ENCODE measurements at places on chromosomes 11 and 22.

- DNase-seq, result no peak
Observed at GRCh38 chr11:21653951-21654421, 538.9 kb upstream of the ANO5 start.

GRCh38 chr11:123718469-123718868 is 23.0 kb downstream of the ZNF202 start:
- no peak for DNase-seq

DNA sequence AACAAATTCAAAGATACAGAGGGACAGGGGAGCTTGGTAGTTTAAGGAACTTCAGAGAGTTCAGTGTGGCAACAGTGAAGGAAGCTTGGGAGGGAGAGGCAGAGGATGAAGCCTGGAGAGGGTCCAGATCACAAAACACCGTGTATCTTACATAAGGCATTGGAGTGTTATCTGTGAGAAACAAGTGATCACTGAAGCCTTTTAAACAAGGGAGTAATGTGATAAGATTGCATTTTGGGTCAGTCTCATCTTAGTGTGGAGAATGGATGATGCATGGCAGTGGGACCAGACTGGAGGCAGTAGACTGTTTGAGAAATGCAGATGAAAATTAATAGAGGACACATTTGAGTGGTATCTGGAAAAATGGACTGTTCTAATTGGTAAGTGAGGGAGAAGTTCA is 79.4 kb downstream of the EXT2 start:
- DNase-seq, result no peak

DNA sequence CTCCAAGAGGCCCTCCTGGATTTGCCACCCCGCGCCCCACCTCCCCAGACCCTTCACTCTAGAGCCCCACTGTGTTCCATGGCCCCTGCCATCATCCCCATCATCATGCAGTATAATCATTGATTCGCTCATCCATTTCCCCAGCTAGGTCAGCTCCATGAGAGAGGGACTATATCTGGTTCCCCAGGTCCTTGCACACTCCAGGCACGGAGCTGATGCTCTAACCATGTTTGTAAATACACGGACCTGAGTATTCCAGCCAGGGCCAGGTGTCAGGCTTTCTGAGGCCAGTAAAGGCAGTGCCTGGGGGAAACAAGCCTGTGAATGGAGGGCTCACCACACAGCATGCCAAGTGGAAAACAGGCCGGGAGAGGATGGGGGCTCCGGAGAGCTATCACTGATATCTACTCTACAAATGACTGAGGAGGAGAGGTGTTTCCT is 27.1 kb upstream of the OAF start:
- no peak for DNase-seq

DNA sequence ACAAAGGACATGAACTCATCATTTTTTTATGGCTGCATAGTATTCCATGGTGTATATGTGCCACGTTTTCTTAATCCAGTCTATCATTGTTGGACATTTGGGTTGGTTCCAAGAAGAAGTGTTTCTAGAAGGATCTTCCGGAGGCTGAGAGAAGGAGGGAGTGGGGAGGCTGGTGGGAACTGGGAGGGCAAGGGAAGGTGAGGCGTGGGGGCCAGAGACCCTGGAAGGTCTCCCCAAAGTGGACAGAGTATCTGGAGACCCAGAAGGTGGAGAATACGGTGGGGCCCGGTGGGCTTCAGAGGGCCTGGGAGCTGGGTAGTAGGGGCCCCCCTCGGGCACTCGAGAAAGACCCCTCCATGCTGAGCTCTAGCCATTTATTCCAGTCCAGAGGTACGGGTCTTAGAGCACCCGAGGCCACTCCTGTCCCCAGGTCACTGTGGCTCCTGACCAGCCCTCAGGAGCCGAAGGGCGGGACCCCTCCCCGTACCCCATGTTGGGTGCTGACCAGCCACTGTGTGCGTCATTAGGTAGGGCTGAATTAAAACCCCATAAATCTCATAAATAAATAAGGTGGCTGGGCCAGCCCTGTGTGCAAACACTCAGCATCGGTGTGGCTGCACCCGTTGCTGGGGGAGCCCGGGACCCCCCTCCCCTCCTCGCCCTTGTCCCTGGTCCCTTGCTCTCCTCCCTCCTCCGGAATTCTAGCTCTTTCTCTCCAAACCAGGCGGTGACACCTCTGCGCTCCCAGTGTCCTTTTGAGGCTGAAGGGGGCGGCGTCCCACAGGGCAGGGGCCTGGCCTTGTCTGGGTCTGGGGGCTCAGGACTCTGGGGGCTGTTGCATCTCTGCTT is 38.8 kb upstream of the MUC5AC start:
- DNase-seq, result no peak

DNA sequence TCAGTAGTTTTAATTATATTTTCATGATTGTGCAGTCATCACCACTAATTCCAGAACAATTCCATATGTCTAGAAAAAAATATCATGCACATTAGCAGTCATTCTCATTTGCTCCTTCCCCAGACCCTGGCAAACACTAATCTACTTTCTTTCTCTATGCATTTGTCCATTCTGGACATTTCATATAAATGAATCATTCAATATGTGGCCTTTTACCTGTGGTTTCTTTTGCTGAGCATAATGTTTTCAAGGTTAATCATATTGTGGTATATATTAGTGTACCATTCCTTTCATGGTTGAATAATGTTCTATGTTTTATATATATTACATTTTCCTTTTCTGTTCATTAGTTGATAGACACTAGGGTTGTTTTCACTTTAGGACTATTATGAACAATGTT is 811.1 kb upstream of the RAG2 start:
- no peak for DNase-seq

- no peak for DNase-seq
Observed at GRCh38 chr11:115455613-115456012, 48.6 kb downstream of the CADM1 start.

GRCh38 chr22:36116127-36116526 is 44.4 kb downstream of the APOL3 start:
- no peak for DNase-seq

GRCh38 chr22:49112661-49113626 is 714.7 kb downstream of the BRD1 start:
- no peak for DNase-seq

DNA sequence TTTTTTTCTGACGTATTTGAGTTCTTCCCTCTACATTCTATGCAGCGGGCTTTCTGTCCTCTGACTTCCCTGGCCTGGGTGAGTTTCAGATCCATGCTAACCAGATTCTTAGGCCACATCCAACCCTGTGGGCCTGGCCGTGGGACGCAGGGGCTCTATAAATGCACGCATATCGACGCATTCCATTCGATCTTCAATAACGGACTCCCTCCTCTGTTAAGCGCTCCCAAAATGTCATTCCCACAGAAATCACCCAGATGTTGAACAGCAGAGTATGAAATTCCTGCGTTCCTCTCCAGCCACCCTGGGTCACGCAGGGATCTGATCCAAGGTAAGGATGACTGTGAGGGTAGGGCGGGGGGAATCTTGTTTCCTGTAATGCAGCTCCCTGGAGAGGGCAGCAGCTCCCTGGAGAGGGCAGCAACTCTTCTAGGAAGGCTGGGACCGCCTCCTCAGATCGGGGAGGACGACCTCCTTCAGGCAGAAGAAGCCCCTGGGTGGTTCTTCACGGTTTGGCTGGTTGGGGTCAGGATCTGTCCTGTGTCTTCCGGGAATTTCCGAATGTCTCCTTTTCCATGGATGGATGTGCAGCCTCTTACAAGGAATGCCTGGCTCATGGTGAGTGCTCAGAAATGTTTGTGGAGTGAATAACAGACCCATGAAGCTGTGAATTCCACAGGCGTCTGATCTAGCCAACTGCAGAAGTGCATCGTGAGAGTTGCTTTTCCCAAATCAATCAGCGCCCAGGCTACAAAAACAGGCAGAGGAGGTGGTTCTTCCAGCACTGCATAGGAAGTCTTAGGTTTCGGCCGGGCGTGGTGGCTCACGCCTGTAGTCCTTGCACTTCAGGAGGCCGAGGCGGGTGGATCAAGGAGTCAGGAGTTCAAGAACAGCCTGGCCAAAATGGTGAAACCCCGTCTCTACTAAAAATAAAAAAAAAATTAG is 12.2 kb downstream of the MRGPRD start:
- no peak for DNase-seq

- DNase-seq, result peak; percentile 55
Observed at GRCh38 chr11:124867700-124868099, 2.5 kb downstream of the ROBO3 start.

GRCh38 chr22:24146194-24146616 is 35.1 kb upstream of the SUSD2 start:
- DNase-seq, result no peak

GRCh38 chr11:35873721-35874120 is 70.1 kb upstream of the LDLRAD3 start:
- DNase-seq, result no peak

DNA sequence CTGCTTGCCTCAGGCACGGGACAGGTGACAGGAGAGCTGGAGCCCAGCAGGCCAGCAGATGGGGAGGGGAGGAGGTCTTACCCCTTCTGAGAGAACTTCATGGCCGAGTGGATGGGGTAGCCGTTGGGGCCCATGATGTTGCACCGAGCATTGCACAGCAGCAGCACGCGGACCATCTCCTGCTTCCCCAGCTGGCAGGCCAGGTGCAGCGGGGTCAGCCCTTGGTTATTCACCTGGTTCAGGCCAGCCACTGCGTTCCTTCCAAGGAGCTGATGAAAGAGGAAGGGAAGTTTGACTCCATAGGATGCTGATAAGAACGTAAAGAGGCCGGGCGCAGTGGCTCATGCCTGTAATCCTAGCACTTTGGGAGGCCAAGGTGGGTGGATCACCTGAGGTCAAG is 29.4 kb upstream of the BAIAP2L2 start:
- DNase-seq, result no peak

DNA sequence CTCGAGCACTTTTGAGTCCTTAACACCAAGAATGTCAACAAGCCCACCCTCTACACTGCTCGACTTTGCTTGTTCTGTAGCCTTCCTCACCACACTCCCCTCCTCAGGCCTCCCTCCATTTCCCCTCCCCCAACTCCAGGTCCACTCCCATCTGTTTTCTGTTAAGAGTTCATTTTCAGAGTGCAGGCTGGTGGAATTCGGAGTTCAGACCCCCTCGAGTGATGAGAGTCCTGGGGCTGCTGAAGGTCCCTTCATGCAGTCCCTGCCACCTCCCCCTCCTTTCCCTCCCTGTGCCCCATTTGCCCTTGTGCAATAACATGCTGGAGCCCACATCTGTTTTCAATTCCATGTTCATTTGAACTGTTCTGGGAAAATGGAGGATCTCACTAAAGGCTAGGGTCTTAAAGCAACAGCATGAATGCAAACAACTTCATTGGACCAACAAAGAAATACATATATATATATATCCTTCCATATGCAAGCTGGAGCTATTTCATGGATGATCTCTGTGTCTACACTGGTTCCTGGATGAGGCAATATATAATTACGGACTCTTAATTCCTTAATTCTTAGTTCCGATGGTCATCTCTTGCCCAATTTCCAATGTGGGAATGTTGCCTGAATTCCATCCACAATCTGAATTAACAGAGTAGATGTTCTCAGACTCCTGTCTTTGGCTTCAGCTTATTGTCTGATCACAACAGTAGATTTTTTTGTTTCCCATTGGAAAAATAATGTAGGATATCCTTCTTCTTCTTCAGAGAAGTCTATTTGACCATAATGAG is 340.4 kb downstream of the ETS1 start:
- DNase-seq, result no peak

DNA sequence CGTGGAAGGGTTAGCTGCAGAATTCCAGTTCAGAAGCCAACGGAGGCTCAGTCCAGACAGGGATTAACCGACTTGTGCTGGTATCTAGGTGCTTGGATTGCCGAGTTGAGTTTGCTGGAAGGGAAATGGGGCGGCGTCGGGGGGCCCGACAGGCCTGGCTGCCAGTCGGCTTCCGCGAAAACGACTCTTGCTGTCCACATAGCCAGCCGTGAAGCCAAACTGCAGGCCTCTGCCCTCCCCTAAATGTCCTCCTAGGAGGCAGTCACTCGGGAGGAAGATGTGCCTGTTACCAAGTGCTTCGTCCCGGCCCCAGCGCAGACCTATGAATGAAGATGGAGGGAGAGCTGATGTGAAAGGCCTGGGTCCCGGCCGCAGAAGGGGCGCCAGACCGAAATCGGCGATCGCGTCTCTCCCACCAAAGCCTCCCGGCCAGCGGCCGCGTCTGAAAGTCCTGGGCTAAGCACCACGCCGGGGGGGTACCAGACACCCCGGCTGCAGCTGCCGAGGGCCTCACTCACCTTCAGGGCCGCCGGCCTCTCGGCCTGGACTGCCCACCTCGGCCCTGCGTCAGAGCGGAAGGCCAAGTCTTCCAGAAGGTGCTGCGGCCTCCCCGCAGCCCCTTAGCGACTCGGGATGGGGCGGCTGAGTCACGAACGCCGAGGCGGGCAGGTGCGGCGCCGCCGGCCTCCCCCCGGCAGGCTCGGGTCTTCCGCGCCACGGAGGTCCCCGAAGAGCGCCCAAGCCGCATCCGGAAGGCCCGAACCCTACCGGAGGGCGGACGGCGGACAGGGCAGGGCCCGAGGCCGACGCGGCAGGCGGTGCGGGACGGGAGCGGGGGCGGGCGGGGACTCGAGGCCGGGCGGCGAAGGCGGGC is 7.5 kb downstream of the DPAGT1 start:
- DNase-seq, result no peak

DNA sequence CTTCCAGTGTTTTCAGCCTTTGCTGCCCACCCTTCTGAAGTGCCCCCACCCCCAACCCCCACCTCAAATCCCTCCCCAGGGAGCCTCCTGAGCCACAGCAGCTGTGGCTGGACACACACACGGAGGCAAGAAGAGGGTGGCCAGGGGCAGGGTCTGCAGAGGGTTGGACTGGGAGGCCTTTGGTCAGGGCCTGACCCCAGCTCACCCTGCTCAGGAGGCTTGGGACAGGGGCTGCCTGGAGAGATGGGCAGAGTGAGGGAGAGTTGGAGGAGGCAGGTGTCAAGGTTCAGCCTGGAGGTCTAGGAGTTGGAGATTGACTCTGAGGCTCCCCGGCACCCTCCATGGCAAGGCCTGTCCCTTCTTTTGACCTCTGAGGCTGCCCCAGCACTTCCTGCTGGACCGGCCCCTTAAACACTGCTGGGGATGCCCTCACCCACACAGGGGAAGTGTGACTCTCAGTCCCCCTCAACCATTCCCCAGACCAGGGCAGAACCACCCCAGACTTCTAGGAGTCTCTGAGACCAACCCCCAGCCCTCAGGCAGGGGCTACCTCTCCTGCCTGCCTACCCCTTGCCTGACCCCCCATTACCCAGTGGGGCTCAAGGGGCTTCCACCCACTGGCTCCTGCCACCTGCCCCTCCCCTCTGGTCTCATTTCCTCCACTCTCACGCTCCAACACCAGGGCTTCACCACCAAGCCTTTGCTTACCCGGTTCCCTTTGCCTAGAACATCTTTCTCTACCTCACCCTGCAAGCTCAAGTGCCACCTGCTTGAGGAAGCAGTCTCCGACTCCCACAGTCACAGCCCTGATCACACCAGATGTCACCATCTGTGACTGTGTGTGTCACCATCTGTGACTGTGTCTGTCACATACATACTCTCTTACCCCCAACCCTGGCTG is 8.6 kb downstream of the ARAP1 start:
- peak; percentile 86 for DNase-seq

All from D721Med (cell line).